ENCODE measurements at places on chromosomes 2 and 18.

GRCh38 chr2:105487142-105488069 lies 88.6 kb upstream of the FHL2 start:
- DNase-seq: peak; percentile 49

DNA sequence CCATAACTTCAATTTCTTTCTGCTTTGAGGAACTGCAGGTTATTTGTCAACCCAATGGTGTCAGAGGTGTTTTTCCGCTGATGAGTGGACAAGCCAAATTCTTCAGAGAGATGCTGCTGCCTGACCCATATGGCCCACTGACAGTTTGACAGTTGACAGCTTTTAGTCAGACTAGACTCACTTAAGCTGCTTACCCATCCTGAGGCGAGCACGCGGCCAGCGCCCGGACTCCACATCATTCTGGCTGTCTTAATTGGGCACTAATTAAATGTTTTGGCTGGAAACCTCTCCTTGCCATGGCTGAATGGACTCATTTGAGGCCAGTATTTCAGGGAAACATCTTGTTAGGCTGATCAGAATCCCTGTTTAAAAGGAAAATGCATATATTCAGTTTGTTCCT lies 316.1 kb upstream of the FANCL start:
- DNase-seq: no peak

GRCh38 chr2:226466589-226466988 lies 333.0 kb downstream of the IRS1 start:
- peak; percentile 48 for DNase-seq

GRCh38 chr2:38556006-38556801 lies 46.5 kb downstream of the HNRNPLL start:
- no peak for DNase-seq

Data from kidney glomerular epithelial cell (primary cell).